ENCODE measurements at places on chromosomes 3 and 15.

DNA sequence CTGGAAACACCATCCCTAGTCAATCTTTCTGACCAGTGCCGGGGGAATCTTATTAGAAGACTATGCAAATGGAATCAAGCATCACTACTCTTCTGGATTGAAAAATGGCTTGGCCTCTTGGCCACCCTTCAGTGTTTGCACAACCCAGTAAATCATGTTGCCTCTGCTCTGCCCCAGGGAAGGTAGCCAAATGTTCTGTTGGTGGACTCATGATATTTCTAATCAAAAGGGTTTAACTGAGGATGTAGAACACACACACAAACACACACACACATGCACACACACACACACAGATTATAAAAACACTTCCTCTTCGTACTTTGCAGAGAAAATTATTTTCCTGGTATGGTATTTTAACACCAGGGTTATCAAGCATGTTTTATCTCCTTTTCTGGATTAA is 7.9 kb downstream of the RBP2 start:
- DNase-seq = no peak

GRCh38 chr3:7265736-7266135 is 404.8 kb downstream of the GRM7 start:
- no peak for DNase-seq

DNA sequence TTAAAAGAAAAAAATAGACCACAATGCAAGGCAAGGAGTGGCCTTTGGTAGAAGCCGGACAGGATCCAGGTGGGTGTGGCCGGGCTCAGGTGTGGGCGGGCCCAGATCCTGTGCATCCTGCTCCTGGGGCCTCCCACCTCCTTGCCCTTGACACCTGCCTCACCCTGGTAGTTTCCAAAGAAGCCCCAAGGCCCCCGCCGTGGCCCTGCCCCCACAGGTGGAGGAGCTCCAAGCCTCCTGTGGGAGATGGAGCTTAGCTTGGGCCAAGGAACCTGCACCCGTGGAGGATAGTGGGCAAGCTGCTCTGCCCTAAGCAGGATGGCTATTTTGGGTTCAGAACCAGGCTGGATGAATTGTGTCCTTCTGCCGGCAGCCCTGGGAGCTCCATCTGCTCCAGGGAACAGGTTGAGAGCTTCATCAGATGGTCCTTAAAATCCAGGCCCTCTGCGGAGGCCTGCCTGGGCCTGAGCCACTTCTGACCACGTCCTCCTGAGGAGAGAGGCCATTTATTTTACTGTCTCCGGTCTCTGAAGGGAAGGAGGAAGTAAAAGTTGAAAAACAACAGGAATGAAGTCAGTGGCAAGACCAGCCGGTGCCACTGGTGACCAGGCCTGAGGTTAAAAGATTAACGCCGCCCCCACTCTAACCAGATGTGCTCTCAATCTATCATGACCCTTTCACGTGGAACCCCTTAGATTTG is 53.9 kb upstream of the KLF13 start:
- DNase-seq = no peak

- DNase-seq = no peak
Measured at GRCh38 chr15:62497356-62497755, 332.3 kb upstream of the C2CD4B start.

- DNase-seq = no peak
Measured at GRCh38 chr3:18370672-18371071, 54.5 kb downstream of the SATB1 start.

GRCh38 chr3:150797155-150797554 is 34.2 kb upstream of the SIAH2 start:
- peak; percentile 10 for DNase-seq

DNA sequence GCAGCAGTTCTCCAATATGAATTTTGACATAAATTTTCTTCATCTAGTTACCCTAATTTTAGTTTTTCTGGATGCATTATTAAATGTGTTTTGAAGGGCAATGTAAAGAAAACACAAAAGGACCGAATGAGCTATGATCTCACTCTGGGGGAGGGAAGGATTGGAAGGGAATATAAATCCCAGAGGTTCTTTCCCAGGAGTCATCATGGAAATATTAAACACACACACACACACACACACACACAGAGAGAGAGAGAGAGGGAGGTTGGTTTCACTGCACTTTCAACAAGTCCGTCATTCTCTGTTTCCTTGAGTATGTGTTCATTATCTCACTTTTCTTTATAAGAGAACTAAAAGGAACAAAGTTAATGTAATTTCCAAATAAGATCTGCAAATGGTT is 70.7 kb upstream of the DCBLD2 start:
- peak; percentile 90 for DNase-seq

GRCh38 chr3:170485294-170485693 is 66.6 kb downstream of the CLDN11 start:
- DNase-seq = no peak

DNA sequence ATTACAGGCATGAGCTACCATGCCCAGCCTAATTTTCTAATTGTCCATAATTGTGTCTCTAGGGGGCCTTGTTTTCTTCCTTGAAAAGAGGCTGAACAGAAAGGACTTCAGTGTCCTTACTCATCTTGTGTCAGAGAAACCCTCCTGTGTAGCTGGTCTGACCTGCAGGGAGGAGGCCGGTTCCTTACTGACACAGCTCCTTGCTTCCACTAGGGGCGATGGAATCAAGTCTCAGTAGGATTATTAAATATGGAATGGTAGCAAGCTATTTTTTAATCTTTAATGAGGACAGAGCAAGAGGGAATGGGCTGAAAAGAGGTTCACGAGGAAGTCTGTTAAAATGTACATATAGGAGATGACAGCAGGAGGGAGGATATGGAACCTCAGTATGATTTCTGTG is 8.6 kb downstream of the LPCAT4 start:
- peak; percentile 56 for DNase-seq

DNA sequence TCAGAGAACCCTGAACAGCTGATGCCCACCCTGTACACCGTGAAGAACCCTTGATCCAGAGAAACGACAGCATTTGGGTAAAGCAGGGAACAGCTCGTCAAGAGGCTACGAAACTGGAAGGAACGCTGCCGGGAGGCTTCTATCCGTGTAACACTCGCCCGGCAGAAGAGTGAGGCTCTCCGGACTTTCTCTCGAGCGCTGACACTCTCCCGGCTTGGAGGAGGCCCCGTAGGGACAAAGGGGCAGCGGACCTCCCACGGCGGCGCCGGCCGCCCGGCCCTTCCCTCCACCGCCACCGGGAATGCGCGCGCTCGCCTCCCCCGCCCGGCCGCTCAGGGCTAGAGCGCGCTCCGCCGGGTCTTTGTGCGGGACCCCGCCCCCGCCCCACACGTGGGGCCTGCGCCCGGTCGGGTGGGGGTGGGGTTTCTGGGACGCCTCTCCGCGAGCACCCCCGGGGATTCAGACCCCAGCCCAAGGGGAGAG is 1.7 kb downstream of the HYAL2 start:
- no peak for DNase-seq

GRCh38 chr3:127707851-127708411 is 35.2 kb downstream of the ABTB1 start:
- DNase-seq = no peak

DNA sequence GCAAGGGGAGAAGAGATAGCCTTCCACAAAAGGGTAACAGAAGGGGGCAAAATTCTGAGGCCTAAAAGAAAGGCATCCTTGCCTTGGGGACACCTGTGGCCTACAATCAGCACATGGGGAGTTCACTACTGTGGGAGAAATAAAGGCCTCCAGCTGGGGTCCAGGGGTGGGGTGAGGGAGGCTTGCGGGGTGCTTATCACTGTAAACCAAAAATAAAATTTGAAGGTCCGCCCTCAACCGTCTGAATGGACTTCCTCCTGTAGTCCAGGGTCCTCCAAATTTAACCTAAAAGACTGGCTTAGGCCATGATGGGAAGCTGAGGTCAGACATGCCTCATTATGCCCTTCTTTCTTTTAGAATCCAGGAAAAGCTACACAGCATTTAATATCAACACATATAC is 2.1 kb upstream of the POLR2M start:
- no peak for DNase-seq

GRCh38 chr15:89429986-89430385 is 66.4 kb downstream of the RHCG start:
- no peak for DNase-seq

- no peak for DNase-seq
Measured at GRCh38 chr15:98398886-98399285, 249.5 kb upstream of the IGF1R start.

DNA sequence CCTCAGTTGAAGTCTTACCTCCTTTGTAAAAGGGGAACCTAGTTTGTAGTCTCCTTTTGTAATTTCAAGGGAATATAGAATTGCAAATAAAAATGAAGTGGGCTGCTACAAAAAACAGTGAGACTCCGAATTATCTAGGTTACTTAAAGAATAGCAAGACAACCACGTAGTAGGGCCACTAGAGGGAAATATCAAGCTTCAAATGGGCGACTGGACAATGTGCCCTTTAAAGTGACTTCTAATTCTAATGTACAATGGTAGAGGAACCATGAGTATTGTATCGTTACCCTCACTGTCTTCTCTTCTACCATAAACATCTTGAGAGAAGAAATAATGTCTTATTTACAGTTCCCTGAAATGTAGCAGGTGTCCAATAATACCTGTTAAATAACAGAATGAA is 56.3 kb downstream of the TP63 start:
- DNase-seq = no peak

GRCh38 chr3:151740581-151740980 is 6.9 kb downstream of the AADACL2 start:
- DNase-seq = no peak

DNA sequence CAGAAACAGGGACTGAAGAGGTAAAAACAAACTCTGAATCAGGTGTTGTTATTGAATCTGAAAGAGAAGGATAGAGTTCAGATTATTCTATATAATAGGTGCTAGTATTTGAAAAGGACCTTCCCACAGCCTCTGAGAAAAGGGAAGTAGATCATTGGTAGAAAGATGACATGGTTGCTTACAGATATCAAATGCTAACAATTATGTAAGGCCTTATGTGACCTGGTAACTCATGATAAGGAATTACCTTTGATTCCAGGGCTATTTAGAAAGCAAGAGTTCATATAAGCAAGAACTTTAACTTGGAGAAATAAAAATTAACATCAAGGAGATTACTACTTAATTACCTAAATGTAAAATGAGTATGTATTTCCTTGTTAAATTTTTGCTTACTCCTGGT is 7.6 kb downstream of the SLC27A2 start:
- no peak for DNase-seq

DNA sequence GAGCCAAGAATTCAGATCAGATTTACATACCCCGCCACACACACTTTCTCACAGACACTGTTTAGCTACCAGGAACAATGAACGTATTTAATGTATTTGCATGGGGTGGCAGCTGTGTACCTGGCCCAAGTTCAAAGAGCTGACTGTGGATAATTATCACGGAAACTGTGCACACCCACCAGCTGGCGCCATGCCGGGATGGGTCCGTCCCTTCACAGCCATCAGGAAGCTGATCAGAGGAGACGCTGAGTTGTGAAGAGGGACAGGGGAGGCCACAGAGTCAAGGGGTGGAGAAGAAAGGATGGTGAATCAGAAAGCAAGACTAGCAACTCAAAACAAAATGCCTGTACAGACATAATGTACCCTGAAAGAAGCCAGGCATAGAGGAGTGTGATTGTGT is 13.1 kb upstream of the PLA2G4D start:
- no peak for DNase-seq

- DNase-seq = no peak
Measured at GRCh38 chr3:144049374-144049773, 77.8 kb downstream of the DIPK2A start.

DNA sequence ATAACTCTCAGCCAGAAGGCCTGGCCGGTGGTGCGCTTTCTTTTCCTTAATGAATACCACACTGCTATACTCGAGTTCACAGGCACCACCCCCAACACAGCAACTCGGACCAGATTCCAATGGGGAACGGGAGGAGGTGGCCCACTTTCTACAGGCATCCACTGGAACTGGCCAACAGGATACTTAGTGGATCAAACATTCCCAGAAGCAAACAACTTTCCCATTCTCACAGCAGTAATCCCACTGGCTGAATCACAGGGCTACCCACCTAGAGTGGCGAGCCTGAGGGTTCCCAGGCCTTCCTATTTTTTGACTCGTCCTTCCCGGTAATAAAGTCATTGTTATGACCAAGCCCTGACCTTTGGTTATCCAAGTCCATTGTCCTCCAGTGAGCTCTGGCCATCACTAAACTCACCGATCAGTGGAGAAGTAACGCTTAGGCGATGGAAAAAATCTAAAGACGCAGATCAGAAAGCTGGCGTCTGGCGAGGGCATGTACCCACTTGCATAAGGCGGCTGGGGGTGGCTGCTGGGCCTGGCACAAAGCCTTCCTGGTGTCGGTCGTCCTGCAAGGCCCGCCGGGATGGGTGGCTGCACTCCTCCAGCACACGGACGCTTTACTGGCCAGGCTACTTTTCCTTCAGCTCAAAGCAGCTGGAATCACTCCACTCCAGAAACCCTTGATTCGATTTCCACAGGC is 1.2 kb downstream of the EOGT start:
- DNase-seq = no peak

DNA sequence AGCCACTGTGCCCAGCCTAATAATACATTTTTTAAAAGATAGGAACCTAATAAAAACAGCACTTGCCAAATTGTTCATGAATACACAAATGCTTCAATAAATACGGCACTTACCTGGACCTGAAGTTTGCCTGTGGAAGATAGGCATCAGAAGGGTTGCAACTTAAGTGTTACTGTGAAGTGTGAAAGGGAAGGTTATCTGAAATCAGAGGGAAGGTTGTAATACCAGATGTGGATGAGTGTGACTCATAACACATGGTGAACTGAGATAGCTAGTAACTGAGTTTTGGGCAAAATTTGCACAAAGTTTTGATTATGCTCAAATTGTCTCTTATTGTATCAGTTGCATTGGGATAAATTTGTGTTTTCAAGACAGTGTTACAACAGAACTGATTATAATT is 68.0 kb downstream of the ATP11B start:
- no peak for DNase-seq

GRCh38 chr3:18344306-18345014 is 80.7 kb downstream of the SATB1 start:
- no peak for DNase-seq

DNA sequence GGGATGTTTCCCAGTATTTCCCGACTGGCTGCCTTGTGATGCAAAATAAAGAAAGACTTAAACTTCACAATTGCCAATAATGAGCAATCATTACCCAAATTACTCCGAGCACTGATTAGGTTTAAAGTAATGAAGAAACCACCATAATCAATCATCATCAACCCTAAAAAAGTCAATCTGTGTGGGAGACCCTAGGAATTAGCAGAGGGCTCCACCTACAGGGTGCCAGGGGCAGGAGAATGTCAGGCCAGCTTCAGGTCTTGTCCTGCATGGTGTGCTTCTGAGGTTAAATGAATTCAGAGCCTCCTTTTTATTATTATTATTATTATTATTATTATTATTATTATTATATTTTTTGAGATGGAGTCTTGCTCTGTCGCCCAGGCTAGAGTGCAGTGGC is 478.0 kb upstream of the ARRDC4 start:
- DNase-seq = no peak

GRCh38 chr15:101115786-101116680 is 135.8 kb downstream of the CHSY1 start:
- no peak for DNase-seq

- DNase-seq = no peak
Measured at GRCh38 chr15:96583671-96584070, 253.2 kb downstream of the NR2F2 start.

GRCh38 chr3:73605412-73605811 is 19.3 kb downstream of the PDZRN3 start:
- no peak for DNase-seq

All from A549 (cell line).